ENCODE measurements at places on chromosomes 12 and 14.

GRCh38 chr12:69779928-69780327, 41.3 kb downstream of the RAB3IP start:
- DNase-seq, result no peak

DNA sequence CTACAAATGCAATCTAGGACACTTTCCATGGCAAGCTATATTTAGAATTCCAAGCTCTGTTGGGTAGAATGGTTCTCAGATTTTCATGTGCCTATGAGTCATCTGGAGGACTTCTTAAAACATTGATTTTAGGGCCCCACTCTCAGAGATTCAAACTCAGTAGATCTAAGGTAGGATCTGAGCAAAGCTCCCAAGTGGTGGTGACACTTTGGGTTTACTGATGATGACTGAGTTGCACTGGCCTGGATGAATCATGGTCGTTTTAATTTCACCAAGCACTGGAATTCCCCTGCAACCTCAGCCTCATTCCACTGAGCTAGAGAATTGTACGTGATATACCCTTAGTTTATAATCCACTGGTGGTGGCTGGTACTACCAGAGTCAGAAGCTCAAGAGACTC, 86.5 kb downstream of the PPM1H start:
- no peak for DNase-seq

DNA sequence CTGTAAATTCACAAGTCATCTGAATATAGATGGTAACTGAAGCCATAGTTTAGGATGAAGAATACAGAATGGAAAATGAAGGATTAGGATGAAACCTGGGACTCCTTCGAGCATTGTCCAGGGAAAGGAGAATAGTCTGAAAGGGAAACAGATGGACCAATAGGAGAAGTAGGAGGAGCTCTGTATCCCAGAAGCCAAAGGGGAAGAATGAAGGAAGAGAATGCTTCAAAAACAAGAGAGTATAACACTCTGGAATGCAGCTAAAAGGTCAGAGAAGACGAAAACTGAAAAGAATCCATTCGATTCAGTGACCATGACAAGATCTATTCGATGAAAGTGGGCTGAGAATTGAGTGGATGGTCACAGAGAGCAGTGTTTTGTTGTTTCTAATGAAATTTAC, 1.0 kb downstream of the GMFB start:
- no peak for DNase-seq

GRCh38 chr12:14950421-14950820, 11.0 kb downstream of the ARHGDIB start:
- no peak for DNase-seq

DNA sequence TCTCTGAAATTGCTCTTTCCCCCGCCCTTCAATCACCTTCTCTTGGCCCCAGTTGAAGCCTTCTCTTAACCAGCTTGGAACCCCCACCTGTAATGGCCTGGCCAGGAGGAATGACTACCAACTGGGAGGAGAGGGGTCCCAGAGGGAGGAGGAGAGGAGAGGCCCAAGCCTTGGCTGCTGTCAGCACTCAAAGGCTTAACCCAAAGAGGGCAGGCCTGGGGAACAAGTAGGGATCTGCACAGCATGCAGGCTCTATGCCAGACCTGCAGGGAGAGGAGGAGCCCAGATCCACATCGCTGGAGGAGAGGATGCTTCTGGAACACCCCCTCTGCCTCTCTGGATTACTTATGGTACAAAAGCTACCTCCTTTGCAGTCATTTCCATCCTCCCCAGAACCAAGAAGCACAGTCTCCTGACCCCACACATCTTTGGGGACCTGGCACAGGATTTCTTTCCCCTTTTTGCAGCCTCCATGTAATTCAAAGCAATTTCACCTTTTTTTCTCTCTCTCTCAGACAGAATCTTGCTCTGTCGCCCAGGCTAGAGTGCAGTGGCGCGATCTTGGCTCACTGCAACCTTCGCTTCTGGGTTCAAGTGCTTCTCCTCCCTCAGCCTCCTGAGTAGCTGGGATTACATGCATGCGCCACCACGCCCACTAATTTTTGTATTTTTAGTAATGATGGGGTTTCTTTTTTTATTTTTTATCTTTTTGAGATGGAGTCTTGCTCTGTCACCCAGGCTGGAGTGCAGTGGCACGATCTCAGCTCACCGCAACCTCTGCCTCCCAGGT, 6.2 kb downstream of the RARG start:
- DNase-seq, result peak; percentile 50

- no peak for DNase-seq
Measured at GRCh38 chr12:2003676-2004112, 563 bp downstream of the DCP1B start.

DNA sequence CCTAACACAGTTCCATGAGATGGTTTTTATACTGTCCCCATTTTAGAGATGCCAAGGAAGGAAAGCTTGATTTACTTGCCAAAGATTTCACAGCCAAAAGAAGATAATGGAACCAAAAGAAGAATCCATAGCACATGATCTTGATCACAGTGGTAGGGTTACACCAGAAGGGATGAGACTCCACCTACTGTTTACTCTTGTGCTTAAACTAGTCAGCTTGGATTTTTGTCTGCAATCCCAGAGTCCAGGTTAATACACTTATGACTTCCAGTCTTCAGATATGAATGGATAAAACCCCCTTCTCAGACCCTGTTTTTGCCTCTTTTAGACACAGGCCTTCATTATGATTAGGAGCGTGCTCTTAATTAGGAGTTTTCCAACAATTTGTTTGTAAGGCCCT, 454.2 kb downstream of the AEBP2 start:
- DNase-seq, result no peak

GRCh38 chr12:112939761-112940381, 1.6 kb downstream of the OAS3 start:
- DNase-seq, result no peak

GRCh38 chr14:75636100-75636692, 24.5 kb downstream of the ERG28 start:
- DNase-seq, result no peak

DNA sequence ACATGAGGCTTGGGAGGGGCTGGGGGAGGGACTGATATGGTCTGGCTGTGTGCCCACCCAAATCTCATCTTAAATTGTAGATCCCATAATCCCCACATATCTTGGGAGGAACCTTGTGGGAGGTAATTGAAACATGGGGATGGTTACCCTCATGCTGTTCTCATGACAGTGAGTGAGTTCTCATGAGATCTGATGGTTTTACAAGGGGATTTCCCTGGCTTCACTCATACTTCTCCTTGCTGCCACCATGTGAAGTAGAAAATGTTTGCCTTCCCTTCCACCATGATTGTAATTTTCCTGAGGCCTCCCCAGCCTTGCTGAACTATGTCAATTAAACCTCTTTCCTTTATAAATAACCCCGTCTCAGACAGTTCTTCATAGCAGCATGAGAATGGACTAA, 362.9 kb downstream of the PCNX1 start:
- DNase-seq, result no peak

DNA sequence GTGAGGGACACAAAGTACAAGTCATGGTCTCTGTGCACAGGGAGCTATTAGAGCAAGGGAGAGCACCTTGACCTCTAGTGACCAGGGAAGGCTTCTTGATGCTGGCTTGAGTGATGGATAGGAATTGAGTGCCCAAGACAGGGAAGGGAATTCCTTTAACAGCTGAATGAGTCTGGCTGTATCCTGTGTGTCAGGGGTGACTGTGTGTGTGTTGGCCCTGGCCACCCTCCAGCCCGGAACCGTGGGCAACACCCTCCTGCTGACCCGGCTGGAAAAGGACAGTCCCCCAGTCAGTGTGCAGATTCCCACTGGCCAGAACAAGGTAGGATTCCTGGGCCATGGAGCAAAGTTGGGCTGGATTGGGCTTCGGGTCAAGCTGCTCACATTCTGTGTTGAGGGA, 5.5 kb upstream of the PFDN5 start:
- DNase-seq, result no peak

GRCh38 chr14:71621980-71622605, 310.1 kb upstream of the RGS6 start:
- DNase-seq, result no peak

DNA sequence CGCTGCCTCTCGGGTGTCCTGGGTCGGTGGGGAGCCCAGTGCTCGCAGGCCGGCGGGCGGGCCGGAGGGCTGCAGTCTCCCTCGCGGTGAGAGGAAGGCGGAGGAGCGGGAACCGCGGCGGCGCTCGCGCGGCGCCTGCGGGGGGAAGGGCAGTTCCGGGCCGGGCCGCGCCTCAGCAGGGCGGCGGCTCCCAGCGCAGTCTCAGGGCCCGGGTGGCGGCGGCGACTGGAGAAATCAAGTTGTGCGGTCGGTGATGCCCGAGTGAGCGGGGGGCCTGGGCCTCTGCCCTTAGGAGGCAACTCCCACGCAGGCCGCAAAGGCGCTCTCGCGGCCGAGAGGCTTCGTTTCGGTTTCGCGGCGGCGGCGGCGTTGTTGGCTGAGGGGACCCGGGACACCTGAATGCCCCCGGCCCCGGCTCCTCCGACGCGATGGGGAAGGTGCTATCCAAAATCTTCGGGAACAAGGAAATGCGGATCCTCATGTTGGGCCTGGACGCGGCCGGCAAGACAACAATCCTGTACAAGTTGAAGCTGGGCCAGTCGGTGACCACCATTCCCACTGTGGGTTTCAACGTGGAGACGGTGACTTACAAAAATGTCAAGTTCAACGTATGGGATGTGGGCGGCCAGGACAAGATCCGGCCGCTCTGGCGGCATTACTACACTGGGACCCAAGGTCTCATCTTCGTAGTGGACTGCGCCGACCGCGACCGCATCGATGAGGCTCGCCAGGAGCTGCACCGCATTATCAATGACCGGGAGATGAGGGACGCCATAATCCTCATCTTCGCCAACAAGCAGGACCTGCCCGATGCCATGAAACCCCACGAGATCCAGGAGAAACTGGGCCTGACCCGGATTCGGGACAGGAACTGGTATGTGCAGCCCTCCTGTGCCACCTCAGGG, 679 bp downstream of the ARF6 start:
- no peak for DNase-seq

GRCh38 chr12:89538897-89539296, 13.1 kb upstream of the POC1B start:
- DNase-seq, result no peak

DNA sequence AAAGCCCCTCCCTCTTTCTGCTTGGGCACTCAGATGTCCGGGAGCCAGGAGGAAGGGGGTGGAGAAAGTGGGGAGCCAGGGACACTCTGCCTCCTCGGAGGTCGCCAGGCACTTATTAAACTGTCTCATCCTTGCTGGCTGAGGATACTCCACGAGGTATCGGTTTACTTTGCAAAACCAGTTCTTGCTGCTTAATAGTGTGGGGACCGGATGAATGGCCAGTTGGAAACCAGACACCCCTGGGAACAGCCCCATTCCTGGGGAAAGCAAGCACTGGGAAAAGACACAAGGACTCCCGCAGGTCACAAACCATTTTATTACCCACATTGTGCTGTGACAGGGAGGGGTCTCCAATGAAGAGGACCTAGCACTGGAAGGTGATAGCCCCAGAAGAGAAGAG, 34.2 kb downstream of the CCDC88C start:
- no peak for DNase-seq

- DNase-seq, result no peak
Measured at GRCh38 chr14:99829450-99829849, 36.2 kb downstream of the EML1 start.

DNA sequence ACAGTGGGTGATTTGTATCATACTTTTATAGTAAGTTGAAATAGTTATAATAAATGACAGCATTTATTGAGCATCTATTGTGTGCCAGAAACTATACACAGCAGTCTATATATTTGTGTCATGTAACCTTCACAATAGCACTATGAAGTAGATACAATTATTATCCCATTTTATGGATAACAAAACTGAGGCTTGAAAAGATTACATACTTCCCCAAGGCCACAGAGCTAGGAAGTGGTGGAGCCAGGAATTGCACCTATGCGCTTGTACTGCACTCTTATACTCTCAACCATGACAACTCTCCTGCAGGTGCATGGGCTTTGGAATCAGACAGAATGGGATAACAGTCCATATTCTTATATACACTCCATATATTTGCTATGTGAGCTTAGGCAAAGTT, 110.6 kb upstream of the SOX5 start:
- DNase-seq, result no peak

DNA sequence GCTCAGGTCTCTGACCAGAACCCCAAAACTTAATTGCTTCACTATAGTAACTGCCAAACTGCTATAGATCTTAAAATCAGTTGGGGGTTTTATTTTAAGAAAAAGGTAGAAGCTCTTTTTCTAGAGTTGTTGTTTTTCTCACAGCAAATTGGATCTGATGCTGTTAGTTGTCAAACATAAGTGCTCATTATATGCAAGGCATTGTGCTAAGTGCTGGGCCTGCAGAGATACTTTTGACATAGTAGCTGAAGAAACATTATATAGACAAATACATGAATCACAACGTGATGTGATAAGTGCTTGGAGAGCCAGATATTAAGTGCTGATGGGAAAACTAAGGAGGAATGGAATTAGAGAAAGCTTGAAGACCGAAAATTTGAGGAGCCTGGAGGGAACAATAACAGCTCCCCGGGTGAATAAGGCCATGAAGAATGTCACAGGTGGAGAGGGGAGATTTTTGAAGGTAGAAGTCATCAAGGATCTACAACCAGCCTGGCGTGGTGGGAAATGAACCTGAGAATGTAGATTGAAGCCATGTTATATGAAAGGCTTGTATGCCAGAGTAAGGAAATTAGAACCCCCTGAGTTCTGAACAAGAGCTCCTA, 126.5 kb downstream of the DYRK2 start:
- DNase-seq, result no peak

GRCh38 chr14:96274122-96274521, 18.1 kb downstream of the BDKRB1 start:
- peak; percentile 46 for DNase-seq

DNA sequence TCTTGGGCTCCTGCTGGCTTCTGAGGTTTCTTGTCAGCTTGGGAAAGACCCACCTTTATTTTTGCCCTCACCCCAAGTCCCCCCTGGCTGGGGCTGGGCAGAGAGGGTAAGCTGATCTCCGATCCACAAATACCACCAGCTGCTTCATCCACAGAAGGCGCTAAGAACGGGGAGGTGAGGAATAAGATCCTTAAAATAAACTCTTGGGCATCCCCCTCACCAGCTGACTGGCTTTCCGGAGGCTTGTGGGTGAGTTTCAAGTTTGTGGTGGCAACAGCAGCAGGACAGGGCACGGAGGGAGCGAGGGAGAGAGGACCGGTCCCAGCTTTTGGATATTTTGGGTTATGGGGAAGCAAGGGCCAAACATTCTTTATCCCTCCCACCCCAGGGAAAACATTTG, 20.8 kb upstream of the HSPB8 start:
- DNase-seq, result no peak

DNA sequence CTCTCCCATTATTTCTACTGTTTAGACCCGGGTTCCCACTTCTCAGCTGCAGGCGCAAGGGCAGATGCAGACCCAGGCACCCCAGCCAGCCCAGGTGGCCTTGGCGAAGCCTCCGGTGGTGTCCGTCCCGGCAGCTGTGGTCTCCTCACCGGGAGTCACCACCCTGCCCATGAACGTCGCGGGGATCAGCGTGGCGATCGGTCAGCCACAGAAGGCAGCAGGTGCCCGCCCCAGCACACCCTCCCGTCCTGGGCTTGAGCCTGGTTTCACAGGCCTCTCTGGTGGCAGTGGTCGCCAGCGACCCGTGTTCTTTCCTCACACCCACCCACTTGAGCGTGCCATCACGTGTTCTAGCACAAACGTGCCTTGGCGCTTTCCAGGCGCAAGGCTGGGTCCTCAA, 77.4 kb downstream of the DDX51 start:
- no peak for DNase-seq
